ENCODE measurements at places on chromosomes 11 and 22.

DNA sequence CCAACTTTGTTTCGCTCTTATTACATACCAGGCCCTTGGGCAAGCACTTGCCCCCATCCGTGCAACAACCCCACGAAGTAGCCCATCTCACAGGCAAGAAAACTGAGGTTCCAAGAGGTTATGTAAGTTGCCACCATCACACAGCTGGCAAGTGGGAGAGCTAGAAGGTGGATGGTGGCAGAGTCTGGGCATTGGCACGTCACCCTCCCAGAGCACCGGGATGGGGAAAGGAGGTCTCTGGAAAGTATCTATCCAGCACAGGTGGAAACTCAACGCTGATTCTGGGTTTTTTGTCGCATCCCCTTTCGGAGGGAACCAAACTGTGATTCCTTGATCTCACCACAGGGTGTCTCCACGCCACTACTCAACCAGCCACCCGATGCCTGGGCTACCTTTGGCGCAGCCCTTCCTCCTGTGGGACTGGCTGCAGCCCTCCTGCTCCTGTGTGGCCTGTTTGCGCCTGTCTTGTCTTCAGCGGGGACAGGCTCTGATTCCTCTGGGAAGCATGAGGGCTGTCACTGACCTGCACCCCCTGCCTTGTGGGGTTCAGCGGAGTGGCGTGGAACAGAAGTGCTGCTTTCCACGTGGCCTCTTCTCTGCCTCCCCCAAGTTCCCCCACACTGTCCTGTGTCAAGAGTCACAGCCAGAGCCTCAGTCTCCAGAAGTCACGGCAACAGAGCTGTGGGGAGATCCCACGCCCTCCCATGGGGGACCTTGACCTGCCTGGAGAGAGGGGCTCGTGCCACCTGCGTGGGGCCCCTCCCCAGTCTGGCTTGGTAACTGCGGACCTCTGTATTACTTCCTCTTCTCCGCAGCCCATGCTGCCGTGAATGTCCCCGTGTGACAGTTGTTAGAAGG lies 34.4 kb upstream of the TRIM29 start:
- no peak for DNase-seq

DNA sequence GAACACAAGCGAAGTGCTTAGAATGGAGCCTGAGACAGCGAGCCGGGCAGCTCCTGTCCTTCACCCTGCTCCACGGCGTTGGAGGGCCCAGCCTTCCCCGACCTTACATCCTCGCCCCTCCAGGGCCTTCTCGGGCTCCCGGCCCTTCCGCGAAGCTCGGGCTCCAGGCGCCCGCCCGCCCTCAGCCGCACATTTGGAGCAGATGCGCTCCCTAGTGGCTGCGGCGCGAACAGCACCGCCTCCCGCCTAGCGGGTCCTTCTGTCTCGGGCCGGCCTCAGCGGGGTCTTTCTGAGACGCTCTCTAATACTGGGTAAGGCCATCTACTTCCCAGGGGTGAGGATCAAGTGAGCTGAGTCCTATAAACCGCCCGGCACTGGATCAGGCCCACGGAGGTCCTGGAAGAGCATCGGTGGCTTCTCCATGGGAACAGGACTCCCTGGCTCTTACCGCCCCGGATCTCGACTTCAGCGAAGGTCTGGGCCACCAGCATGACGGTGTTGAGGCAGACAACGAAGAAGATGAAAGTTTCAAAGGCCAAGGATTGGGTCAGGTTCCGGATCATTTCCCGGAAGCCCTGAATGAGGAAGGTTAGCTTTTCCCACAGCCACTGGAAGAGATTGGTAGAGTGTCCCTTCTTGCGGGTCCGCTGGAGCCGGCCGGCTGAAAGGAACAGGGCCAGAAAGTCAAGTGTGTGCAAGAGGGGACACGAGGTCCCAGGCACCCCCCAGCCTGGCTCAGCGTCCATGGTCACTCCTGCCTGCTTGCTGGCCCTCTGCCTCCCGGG lies 3.7 kb downstream of the CATSPER1 start:
- DNase-seq, result no peak

DNA sequence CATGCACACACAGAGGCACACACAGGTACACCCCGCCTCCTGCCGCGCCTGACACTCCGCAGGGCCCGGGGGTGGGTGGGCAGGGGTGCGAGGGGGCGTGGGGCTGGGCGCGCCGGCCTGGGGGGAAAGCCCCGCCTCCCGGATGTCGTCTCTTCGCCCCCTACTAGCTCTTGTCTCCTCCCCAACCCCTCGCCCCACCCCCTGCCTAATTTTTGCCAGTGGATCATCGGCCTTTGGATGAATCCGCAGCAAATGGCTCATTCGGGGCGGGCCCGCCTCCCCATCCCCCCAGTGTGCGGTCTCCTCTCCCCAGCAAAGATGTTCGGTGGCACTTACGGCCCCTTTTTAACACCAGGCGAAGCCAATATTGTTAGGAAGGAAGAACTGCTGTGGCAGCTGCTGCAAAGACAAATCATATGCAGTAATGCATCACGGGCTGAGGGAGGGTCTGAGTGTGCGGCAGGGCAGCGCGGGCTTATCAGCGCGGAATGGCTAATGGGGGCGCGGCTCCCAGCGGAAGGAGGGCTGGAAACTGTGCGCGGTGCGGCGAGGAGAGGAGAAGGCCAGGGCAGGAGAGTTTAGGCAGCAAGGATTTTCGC lies 13.4 kb upstream of the NECTIN1 start:
- no peak for DNase-seq

- no peak for DNase-seq
Measured at GRCh38 chr11:119371778-119372182, 9.7 kb downstream of the USP2 start.
